Stimulated activated CD8-positive, alpha-beta memory T cell treated with anti-CD3 and anti-CD28 coated beads, Interleukin-4, amount 100 ng/mL, for 1 hour (primary cell): ENCODE measurements at places on chromosomes 2 and 18.
A peak's percentile ranks its signal among the peaks of the same experiment; 100 is the strongest.

DNA sequence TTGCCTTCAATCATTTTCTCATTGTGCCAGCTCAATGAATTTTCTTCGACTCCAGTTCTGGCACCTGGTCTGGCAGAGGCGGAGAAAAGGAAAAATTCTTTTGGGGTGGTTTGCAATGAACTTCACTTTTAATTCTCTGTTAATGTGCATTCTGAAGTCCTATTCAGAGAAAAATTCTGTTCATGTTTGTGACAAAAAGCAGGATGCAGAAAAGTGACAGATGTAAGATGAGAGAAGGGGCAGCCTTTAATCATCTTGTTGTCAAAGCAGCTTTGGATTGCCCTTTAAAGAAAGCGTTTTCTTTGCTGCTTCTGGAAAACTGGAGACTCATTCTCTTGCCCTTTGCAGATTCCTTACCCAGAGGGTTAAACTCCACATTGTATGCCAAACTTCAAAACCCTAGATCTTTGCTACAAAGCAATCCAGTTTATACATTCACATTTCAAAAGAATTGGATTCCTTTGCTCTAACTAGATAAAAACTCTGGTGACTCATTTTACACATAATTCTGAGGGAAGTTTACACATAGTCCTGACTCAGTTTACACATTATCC, 94.6 kb upstream of the CAVIN2 start:
- no peak for DNase-seq

GRCh38 chr2:25301453-25302352, 40.0 kb downstream of the DNMT3A start:
- peak; percentile 34 for DNase-seq

- no peak for DNase-seq
These were observed 84.4 kb downstream of the EIPR1 start for GRCh38 chr2:3293221-3293620.

GRCh38 chr18:23828426-23828825, 139.2 kb downstream of the LAMA3 start:
- DNase-seq = no peak

DNA sequence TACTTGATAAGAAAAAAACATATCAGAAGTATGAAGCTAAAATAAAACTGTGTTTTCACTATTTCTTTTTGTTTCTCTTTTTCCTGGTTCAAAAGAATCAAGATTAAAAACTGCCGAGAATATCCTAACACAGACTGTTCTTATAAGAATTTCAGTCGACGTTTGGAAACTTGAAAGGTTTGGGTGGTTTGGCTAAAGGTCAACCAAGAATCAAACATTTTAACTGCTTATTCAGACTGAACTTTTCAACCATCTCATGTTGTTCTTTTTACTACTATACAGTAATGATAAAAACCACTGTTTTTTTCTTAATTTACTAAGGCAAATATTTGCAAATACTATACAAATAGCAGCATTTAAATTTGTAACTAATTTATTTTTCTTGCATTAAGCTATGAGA, 308.5 kb upstream of the TFPI start:
- no peak for DNase-seq
